ENCODE measurements at places on chromosomes 13 and 19.
A peak's percentile ranks its signal among the peaks of the same experiment; 100 is the strongest.

- no peak for DNase-seq
Measured at GRCh38 chr13:91167706-91168385, 179.6 kb upstream of the MIR17HG start.

DNA sequence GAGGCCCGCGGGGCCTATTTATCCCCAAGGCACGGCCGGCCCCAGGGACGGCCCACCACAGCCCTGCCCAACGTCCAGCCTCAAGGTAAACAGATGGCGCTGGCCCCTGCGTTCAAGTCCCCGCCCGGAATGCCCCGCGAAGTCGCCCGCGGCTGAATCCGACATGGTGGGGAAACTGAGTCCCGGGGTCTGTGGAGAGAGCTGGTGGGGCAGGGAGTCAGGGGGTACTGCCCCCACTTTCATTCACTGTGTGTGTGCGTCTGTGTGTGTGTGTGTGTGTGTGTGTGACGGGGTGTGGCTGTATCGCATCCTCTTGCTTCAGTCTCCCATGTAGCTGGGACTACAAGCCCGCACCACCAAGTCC is 192 bp upstream of the COMP start:
- DNase-seq: no peak

DNA sequence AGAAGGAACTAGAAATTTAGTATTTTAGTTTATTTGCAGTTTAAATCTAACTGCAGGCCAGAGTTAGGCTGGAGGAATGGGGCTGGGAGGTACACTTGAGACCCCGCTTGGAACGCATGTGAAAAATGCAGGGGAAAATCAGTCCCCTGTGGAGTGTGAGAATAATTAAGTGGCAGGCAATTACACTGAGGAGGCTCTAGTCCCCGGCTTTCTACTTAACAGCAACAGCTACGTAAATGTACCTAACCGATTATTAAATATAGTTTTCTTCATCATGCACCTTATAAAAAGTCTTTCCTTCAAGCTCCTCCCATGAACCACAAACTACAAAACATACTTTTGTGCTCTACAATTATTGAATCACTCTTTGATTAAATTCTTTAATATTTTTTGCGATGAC is 804 bp downstream of the ZNF708 start:
- DNase-seq: no peak

GRCh38 chr13:107867701-107868661 is 347.4 kb downstream of the LIG4 start:
- DNase-seq: no peak

GRCh38 chr13:30577401-30577852 is 40.3 kb upstream of the USPL1 start:
- DNase-seq: peak; percentile 16

DNA sequence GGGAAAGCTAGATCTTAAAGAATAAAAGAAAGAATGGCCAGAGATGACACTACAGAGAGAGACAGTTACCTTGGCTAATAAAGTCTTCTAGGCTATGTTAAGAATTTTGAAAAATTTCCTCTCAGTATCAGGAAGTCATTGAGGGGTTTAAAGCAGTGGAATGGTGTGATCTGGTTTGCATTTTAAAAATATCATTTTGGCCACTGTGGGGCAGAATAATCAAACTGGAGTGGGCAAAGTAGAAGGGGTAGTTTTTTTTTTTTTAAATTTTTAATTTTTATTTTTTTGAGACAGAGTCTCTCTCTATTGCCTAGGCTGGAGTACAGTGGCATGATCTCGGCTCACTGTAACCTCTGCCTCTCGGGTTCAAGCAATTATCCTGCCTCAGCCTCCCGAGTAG is 4.4 kb upstream of the CNMD start:
- DNase-seq: no peak

DNA sequence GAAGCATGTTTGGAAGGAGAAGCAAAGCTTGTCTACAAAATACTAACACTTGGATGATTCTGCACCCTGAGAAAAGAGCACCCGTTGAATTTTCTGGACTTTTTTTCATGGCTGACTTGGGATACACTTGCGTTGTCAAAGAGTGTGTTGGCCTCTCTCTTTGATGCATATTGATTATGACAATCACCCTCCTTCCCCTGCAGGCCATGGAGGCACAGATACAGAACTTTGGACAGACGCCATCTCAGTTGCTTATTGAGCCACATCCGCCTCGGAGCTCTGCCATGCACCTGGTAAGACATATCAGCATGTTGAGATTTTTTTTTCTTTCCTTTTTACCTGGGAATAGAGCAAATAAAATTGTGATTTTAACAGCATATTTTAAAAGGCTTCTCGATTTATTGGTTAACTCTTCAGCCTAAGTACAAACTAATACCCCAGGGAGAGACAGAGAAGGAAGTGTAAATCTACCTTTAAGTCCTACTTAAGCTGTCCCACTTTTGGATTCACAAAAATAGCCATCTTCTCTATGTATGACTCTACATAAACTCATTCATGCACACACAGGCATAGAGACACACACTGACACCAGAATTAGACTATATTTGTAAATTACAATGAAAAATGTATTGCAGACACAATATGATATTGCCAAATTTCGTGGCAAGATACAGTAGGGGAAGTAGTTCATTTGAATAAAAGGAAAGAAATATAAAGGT is 169.7 kb upstream of the MAB21L1 start:
- DNase-seq: no peak

DNA sequence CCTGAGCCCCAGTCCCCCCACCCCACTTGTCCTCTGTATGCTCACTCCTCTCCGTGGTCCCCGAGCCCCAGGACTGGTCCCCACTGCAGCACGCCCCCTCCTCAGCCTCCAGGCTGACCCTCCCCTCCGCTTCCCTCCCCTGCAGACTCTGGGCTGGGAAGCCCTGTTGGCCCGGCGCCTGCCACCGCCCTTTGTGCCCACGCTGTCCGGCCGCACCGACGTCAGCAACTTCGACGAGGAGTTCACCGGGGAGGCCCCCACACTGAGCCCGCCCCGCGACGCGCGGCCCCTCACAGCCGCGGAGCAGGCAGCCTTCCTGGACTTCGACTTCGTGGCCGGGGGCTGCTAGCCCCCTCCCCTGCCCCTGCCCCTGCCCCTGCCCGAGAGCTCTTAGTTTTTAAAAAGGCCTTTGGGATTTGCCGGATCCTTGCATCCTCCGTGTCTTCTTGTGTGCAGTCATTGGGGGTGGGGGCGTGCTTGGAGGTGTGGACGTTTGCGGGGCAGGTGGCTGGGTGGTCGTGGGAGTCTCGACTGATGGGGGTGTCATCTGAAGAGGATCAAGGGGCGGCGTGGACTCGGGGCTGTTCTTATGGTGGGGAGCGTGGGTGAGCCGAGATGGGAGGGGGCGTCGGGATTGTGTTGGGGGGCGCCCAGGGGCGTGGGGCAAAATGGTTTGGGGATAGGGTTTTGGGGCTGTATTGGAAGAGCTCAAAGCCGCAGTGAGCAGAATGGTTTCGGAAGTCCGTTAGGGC is 3.5 kb downstream of the PTGER1 start:
- no peak for DNase-seq

- no peak for DNase-seq
Measured at GRCh38 chr13:25085125-25085742, 10.7 kb upstream of the PABPC3 start.

- no peak for DNase-seq
Measured at GRCh38 chr13:114259974-114260373, 21.4 kb upstream of the UPF3A start.

GRCh38 chr19:19637186-19637522 is 6.3 kb downstream of the GMIP start:
- DNase-seq: no peak

- DNase-seq: peak; percentile 44
Measured at GRCh38 chr19:17327654-17328516, 6.8 kb downstream of the ANO8 start.

DNA sequence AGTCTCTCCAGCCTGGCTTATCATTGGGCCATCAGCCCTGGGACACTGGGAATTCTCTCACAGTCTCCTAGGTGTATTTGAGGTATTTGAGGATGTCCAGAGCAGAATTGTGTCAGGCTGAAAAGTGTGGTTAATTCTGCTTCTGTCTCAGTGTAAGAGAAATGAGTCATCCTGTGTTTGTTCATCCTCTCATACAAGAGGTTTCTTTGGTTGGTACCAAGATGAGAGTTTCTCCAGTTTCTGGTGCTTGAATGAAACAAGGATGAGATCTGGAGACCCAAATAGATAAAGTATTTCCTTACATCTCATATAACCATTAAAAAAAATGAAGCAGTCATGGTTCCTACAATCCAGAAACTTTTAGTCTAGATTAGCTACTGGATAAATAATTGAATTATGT is 7.7 kb downstream of the ZNF253 start:
- no peak for DNase-seq

DNA sequence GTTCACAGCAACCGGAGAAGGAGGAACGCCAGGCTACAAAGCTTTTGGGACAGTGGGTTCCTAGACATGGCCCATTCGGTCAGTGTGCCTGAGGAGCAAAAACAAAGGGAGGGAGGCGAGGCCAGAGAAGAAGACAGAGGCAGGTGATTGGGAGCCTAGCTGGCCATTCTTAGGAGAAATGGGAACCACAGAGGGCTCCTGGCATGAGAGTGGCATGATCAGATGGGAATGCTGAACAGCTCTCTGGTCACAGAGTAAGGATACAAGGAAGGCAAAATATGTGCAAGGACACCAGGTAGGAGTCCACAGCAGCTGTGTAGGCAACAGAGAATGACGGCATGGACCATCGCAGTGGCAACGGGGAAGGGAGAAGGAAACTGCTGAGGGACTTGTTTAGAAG is 82.4 kb downstream of the EFNB2 start:
- no peak for DNase-seq

GRCh38 chr13:31485183-31485582 is 254.1 kb upstream of the RXFP2 start:
- no peak for DNase-seq

All from effector CD4-positive, alpha-beta T cell (primary cell).